T-cell (primary cell): ENCODE measurements at places on chromosomes 6 and 20. TPM values are rescaled to one million over a fixed set of nuclear protein-coding genes. Genes with fewer than 3 reads are reported as not detected.

DNA sequence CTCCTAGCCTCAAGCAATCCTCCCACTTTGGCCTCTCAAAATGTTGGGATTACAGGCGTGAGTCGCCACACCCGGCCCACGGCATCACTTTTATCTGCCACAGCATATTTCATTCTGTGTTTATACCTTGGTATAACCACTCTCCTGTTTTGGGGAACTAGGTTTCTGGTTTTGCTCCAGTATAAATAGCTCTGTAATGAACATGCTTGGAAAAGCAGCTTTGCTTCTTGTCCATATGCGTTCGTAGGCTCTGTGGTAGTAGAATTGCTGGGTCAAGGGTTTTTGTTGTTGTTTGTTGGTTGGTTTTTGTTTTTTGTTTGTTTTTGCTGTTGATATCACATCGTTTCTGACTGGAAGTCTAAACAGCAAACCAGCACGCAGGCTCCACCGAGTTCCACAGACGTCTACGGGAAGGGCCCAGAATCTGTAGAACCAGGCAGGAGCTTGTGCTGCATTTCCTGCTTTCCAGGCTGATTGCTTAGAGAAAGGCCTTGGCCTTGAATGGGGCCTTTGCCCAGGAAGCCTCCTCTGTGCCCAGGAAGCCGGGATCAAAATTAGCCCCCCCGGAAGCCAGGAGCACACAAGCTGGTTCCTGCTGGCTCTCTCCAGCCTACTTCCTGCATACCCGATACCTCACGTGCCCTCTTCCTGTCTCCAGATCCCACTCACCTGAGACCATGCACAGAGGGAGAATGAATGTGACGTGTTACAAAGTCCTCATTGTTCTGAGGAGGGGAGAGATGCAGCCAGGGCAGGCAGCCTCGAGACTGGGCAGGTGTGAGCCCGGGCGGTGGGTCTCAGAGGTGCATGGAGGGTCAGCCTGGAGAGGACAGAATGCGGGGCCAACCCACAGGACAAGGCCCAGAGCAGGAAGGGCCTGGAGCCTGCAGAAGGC is 34.7 kb downstream of the AAR2 start:
- no peaks in the 10 kb centered on the region for H3K36me3 ChIP-seq
- H3K27me3 ChIP-seq, result no peaks in the 10 kb centered on the region
- H3K4me1 ChIP-seq, result no peaks in the 10 kb centered on the region
- H3K4me3 ChIP-seq, result no peak overlapping the region
- H3K27ac ChIP-seq, result no peak overlapping the region

Gene NMBR
- not detected for total RNA-seq

Gene NRSN1
- not detected for total RNA-seq

Gene SLC22A2
- not detected for total RNA-seq

- no peaks in the 10 kb centered on the region for H3K27me3 ChIP-seq
- no peaks in the 10 kb centered on the region for H3K36me3 ChIP-seq
- no peak overlapping the region for H3K27ac ChIP-seq
- no peak overlapping the region for H3K4me3 ChIP-seq
- H3K4me1 ChIP-seq, result no peaks in the 10 kb centered on the region
These were observed 128.7 kb downstream of the GRIK2 start for GRCh38 chr6:101522254-101522653.

Gene NKAIN4
- total RNA-seq, result not detected

DNA sequence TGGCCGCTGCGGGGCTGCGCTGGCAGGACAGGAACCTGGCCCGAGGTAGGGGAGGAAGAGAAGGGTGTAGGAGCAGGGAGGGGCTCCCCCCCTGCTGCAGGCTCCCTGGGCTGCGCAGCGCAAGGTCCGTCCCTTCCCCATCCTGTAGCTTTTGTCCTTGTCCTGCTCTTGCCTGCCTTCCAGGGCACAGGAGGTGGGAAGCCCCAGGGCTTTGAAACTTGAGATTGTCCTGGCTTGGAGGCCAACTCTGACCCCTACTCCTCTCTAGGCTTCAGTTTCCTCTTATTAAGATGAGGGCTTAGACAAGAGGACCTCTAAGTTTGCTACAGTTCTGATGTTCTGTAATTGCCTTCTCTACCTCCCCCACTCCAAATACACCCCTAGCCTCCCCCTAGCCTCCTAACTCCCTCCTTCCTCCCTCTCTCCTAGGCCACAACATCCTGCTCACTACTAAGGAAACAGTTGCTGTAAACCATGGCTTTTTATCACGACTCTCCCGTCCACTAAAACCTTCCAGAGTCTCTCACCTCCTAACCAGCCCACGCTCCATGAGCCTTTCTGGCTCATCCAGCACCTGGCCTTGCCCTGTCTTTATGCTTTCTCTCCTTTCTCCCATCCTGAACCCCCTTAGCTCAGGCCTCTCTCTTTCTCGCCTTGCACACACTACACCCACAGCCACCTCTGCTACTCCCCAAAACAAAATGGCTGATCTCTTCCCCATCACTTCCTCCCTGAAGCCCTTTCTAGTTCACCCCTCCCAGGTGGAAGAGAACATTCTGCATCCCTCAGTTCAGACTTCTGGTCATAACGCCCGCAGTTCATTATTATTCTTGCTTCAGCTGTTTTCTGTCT is 10.2 kb downstream of the UNC5CL start:
- peaks cover 22% of the 10 kb centered on the region for H3K4me1 ChIP-seq
- no peak for DNase-seq
- H3K4me3 ChIP-seq, result peak overlapping the region; percentile 75
- H3K36me3 ChIP-seq, result no peaks in the 10 kb centered on the region

Gene SEL1L2
- not detected for total RNA-seq

Gene MCHR2
- not detected for total RNA-seq

GRCh38 chr6:12776291-12776690 is 59.7 kb downstream of the PHACTR1 start:
- DNase-seq, result no peak
- no peaks in the 10 kb centered on the region for H3K4me1 ChIP-seq
- H3K36me3 ChIP-seq, result no peaks in the 10 kb centered on the region
- H3K27me3 ChIP-seq, result peaks cover 2% of the 10 kb centered on the region
- H3K4me3 ChIP-seq, result no peak overlapping the region

DNA sequence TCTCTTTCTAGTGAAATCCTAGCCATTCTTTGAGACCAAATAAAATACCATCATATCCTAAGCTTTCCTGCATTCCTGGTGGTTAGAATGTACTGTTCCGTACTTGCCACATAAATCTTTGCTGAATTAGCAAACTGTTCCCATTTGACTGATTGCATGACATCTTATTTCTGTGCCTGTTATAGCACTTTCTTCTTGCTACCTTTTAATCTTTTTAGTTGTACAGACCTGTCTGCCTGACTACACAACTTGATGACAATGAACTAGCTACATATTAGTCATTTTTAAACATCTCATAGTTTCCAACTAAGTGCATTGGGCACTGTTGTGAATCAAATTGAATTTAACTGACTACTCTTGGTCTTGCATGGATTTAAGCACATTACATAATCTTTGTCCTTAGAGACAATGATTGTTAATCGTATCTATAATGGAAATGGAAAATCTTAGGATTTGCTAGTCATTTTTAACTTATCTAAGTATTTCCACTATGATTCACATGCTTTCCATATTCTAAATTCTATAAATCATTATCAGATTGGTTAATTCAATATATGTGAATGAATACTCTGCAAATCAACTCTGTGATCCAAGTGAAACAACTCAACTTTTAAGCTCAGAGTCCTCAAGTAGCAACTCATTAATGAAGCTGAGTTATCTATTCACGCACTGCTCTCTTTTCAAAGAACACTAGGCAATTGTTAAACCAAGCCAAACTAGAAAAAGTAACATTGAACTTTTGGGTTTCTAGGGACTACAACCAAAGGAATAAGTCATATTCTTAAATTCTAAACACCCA is 109.0 kb downstream of the TNFRSF21 start:
- H3K27ac ChIP-seq, result no peak overlapping the region
- peaks cover 9% of the 10 kb centered on the region for H3K4me1 ChIP-seq
- H3K4me3 ChIP-seq, result no peak overlapping the region

DNA sequence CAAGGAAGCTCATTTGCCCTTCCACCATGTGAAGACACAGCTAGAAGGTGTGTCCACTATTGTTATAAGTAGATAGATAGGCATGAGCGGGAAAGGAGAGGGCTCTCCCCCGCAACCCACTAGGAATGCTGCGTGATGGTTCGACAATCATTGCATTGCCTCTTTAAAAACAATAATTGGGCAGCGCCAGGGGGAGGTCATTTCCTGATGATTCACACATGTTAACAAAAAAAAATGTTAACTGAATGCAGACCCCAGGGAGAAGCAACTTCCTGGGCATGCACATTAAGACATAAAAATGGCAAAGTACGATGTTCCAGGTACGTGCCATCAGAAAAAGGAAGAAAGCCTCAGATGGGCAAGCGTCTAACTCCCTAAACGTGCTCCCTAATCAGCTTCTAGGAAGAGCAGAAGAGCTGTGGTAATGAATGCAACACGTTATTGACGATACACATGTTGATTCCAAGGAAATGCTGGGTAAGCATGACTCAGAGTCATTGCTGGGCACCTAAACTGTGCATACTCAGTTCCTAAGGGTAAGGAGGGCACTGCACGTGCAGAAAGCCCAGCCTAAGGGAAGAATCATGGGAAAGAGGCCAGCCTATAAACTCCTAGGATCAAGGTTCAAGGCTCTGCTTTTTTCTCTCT is 113.7 kb downstream of the FAM217A start:
- H3K36me3 ChIP-seq, result no peaks in the 10 kb centered on the region
- H3K27ac ChIP-seq, result no peak overlapping the region
- H3K27me3 ChIP-seq, result no peaks in the 10 kb centered on the region
- no peak overlapping the region for H3K4me3 ChIP-seq

GRCh38 chr6:161300823-161301222 is 27.0 kb upstream of the AGPAT4 start:
- H3K27me3 ChIP-seq, result no peaks in the 10 kb centered on the region
- H3K4me3 ChIP-seq, result no peak overlapping the region
- H3K36me3 ChIP-seq, result no peaks in the 10 kb centered on the region
- H3K4me1 ChIP-seq, result no peaks in the 10 kb centered on the region

DNA sequence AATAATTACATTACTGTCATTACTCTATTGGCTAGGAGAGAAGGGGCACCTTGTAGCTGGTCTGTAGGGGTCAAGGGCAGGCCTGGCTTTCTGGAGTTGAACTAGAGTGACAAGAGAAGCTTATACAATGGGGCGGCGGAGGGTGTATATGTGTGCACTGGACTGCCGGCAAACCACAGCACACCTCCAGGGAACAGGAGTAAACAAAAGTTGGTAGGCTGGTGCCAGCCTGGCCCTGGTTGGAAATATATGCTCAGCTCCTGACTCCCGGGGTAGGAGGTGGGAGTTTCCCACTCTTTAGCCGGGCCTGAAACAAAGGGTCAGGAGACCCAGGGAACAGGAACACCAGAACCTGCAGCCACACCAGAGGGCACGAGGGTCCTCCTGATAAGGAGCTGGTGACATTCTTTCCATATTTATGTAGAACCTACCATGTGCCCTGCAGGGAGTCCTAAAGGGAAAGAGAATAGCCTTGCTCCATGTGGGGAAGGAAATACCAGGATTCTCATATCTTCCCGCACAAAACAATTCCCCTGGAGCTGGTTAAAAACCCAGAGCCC is 5.1 kb downstream of the C6orf132 start:
- H3K4me3 ChIP-seq, result no peak overlapping the region
- no peak for DNase-seq
- H3K27me3 ChIP-seq, result peaks cover 32% of the 10 kb centered on the region
- H3K27ac ChIP-seq, result no peak overlapping the region
- no peaks in the 10 kb centered on the region for H3K36me3 ChIP-seq
- peaks cover 4% of the 10 kb centered on the region for H3K4me1 ChIP-seq
